ENCODE measurements at places on chromosomes 2 and 18.

DNA sequence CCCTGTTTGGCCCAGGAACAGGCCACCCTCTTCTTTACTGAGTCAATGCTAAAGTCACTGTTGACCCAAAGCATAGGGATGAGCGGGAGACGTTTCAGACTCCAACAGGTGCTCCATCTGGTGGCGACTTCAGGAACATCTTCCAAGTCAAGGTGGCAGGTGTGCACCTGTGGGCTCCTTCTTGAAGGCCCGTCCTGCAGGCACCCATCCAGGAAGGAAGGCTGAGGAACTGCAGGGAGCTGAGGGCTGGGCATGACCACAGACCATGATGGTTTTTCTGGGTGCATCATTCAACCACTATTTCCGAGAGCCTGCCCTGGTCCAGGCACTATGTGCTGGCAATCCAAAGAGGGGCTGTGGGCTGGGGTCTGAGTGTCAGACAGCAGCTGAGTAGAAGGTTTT lies 142.8 kb downstream of the NDUFA10 start:
- DNase-seq = no peak

GRCh38 chr2:29000956-29001355 lies 19.9 kb downstream of the TOGARAM2 start:
- DNase-seq = no peak

GRCh38 chr18:2997429-2997828 lies 15.5 kb downstream of the LPIN2 start:
- DNase-seq = no peak

GRCh38 chr2:101737478-101738255 lies 40.2 kb downstream of the MAP4K4 start:
- no peak for DNase-seq

- DNase-seq = no peak
Measured at GRCh38 chr18:47731276-47731675, 199.2 kb downstream of the SMAD2 start.

Measured in activated gamma-delta T cell (primary cell).